ENCODE measurements at places on chromosomes 16 and 17.

DNA sequence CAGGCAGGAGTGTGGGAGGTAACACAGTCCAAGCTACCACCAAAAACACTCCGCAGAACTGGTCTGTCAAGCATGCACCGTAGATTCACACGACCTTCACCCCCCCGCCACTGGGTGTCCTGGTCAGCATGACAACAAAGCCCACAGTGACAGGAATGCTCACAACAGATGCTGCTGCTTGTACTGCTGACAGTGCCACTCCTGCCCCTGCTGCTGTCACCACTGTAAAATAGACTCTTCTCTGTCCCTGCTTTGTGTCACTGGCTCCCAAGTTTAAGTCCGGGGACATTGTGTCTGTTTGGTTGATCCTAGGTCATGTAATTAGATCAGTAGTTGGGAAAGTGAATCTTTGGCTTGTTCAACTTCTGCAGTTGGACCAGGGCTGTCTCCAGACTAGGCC, 7.0 kb upstream of the ODF4 start:
- no peak for DNase-seq

GRCh38 chr16:85750827-85751697, at the start of gene C16orf74:
Gene C16orf74 (minus strand): TSS chr16:85751096. CDS start chr16:85735217, 15,879 bp downstream.
- peak; percentile 52 for DNase-seq

DNA sequence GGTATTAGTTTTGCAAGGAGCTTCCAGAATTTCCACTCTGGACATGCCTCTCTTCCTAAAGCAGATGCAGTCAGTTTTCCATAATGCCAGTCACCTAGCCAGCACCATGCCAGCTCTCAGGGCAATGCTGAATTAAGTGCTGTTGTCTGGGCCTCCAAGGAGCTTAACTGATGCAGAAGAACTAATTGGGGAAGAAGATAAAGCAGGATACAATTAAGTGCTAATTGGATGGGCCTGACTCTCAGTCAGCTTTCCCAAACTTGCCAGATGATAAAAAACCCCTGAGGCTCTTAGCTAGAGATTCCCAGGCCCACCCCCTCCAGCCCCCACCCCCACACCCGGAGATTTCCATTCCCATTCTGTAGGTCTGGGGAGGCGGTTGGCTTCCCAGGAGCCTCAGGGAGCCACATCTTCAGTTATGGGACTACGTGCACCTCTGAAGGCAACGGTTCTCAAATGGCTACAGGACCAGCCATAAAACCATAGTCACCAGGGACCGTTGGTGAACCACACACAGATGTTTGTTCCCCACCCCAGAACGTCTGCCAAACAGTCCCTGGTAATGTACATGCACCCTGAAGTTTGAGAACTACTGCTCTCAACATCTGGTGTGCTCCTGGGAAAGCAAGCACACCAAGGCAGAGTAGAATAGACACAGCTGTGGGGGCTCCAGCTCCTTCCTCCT, 499.1 kb upstream of the CDH5 start:
- no peak for DNase-seq

DNA sequence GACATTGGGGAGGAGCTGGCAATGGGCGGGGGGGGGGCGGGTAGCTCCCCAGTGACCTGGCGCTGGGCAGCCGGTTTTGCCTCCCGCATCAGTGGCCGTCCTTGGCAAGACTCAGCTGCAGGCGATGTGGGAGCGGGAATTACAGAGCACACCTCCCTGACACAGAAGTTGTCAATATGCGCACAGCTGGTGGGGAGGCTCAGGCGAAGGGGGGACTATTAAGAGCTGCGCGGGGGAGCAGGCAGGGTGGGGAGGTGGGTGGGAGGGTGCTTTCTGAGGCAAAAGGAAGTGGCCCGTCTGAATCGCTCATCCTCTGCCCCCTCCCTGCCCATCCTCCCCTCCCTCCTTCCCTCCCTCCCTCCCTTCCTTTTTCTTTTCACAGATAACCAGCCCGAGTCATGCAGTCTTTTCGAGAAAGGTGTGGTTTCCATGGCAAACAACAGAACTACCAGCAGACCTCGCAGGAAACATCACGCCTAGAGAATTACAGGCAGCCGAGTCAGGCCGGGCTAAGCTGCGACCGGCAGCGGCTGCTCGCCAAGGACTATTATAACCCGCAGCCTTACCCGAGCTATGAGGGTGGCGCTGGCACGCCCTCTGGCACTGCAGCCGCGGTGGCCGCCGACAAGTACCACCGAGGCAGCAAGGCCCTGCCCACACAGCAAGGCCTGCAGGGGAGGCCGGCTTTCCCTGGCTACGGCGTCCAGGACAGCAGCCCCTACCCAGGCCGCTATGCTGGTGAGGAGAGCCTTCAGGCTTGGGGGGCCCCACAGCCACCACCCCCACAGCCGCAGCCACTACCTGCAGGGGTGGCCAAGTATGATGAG, 44.0 kb downstream of the SREBF1 start:
- peak; percentile 91 for DNase-seq

GRCh38 chr16:25110387-25110947, 1.1 kb upstream of the LCMT1 start:
- DNase-seq = no peak
